ENCODE measurements at places on chromosomes 1 and 21. TPM values are rescaled to one million over a fixed set of nuclear protein-coding genes. Genes with fewer than 3 reads are reported as not detected.

ADCY10 gene
- 0.05 TPM for total RNA-seq

CCDC17 gene
- total RNA-seq: 1.0 TPM

RAD54L gene
- 0.48 TPM for total RNA-seq

DNA sequence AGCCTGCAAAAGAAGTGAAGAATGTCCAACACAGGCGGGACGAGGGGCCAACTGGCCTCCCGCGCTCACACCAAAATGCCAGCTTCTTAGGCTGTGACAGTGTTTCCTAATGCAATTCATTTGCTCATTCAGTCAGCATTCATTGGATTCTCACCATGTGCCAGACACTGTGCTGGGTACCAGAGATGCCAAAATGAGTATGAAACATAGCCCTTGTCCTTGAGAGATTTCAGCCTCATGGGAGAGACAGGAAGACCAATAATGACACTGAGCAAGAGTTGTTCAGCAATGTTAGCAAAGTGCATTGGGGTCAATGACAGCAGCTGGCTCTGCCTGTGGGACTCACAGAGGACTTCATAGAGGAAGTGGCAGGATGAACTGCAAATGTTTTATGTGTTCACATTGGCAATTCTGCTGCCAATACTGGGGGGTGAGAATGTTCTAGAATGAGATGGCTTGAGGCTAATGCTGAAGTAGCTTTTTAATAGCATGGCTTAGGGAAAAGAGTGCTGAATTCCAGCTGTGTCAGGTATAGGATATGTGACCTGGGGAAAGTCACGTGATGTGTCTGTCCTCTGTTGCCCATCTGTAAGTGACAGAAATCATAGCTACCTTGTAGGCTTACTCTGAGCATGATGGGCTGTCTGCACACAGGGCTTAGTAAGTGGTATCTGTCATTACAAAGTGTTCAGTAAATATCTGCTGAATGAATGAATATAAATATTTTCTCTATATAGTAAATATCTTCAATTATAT is 58.3 kb upstream of the KIF26B start:
- DNase-seq: no peak

DNA sequence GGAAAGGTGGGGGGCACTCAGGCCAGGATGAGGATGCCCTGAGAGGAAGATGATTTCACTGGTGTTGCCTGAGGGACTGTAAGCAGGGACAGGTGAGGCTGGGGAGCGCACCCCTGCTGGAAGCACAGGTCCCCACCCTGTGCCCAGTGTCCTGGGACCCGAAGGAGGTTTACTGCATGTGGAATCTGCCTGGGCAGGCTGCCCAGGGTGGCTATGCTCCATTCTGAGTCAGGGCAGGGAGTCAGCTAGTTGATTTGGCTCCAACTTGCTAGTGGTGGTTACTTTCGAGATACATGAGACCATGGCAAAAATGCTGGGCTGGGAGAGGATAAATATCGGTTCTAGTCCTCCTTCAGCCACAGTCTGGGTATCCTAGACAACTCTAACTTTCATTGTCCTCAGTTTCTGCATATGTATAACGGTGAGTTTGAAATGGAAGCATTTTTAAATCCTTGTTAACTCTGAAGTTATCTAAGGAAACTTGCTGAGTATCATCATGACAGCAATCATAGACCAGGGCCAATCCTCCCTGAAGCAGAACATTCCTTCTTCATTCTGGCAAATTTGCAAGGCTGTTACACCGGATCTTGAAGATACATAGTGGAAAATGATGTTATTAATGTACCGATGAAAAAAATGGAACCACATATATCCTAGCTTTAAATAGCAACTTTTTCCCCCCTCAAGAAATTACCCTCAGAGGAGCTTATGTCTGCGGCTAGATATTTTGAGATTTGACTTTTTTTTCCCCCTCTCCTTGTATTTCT is 7.7 kb downstream of the TLR5 start:
- DNase-seq: peak; percentile 75
